ENCODE measurements at places on chromosomes 7 and 10. TPM values are rescaled to one million over a fixed set of nuclear protein-coding genes. Genes with fewer than 3 reads are reported as not detected.

The C10orf105 gene
- not detected for polyA plus RNA-seq

The PRSS37 gene
- polyA plus RNA-seq: not detected

The NUPR2 gene
- polyA plus RNA-seq: not detected

- peak; percentile 89 for DNase-seq
These were observed 339.2 kb upstream of the PODXL start for GRCh38 chr7:131895541-131896164.

DNA sequence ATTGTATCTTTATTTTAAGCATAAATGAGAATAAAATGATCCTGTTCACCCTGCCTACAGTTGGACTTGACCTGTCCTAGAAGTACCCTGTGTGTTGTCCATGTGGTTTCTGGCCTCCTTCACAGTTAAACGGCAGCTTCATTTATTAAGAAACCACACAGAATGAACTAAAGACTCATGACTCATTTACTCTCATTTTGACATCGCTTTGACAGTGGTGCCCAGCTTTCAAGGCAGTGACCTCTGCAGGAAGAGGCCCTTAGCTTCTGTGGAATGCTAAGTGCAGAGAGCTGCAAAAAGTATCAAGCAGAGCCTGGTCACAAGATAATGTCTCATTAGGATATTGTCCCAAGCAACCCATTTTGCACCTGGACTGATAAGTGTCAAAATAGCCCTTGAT, 93.4 kb downstream of the AVL9 start:
- DNase-seq: no peak

GRCh38 chr7:116232350-116232749, 22.0 kb downstream of the TES start:
- DNase-seq: no peak

GRCh38 chr10:83886871-83887270, 252.4 kb upstream of the GHITM start:
- no peak for DNase-seq

Data from keratinocyte (primary cell).